ENCODE measurements at places on chromosomes 2 and 18.

DNA sequence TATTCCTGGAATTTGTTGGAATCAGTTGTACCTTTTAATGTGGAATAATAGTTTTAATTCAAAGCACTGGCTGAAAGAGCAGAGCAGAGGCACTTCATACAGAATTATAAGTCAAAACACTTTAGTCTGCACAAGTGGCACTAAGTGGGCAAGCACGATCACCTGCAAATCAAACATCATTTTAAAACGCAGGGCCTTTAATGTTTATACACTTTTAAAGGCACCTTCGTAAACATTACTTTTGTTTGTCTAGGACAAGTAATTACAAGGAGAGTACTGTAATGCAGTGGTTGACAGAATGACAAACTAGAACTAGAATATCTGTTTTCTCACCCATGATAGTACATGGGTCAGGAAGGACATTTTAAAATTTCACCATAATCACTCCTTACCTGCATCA, 36.4 kb downstream of the LANCL1 start:
- no peak for DNase-seq

GRCh38 chr2:119241205-119241532, 17.5 kb downstream of the STEAP3 start:
- no peak for DNase-seq

GRCh38 chr2:86300496-86300895, 36.9 kb downstream of the REEP1 start:
- DNase-seq = no peak

- no peak for DNase-seq
Measured at GRCh38 chr2:54041135-54041534, 70.3 kb upstream of the PSME4 start.

- DNase-seq = no peak
Measured at GRCh38 chr2:17759805-17760204, 5.9 kb downstream of the GEN1 start.

GRCh38 chr2:96903318-96903717, 33.4 kb upstream of the SEMA4C start:
- DNase-seq = no peak

GRCh38 chr2:892892-893291, 57.8 kb upstream of the SNTG2 start:
- no peak for DNase-seq

DNA sequence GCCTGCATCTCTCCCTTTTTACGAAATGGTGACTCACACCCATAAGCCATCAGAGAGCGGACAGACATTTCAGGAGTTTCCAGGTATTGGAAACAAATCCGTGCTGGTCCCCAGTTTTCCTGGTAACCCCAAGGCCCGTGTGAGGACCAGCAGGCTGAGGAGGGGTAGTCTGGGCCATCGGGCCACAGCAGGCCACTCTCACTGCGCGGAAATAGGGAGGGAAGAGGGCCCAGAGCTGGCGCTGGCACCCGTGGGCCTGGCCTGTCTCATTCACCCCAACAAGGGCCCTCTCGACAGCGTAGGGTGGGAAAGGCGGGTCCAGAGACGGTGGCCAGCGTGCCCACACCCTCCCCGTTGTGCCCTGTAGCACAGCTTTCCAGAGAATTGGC, 13.7 kb upstream of the FAHD2A start:
- no peak for DNase-seq

GRCh38 chr2:42839809-42840501, 47.6 kb upstream of the HAAO start:
- no peak for DNase-seq

DNA sequence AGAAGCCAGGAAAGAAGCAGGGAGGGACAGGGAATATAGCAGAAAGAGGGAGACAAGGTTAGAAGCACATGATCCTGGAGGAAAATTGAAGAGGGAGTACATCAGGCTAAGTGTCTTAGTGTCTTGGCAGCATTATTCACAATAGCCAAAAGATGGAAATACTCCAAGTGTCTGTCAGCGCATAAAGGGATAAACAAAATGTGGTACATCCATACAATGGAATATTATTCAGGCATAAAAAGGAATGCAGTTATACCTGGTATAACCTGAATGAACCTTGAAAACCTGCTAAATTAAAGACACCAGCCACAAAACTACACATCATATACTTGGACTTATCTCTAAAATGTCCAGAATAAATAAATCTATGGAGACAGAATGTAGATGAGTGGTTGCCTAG, 219.1 kb upstream of the PID1 start:
- no peak for DNase-seq

- no peak for DNase-seq
Measured at GRCh38 chr2:36287363-36288275, 68.0 kb upstream of the CRIM1 start.

DNA sequence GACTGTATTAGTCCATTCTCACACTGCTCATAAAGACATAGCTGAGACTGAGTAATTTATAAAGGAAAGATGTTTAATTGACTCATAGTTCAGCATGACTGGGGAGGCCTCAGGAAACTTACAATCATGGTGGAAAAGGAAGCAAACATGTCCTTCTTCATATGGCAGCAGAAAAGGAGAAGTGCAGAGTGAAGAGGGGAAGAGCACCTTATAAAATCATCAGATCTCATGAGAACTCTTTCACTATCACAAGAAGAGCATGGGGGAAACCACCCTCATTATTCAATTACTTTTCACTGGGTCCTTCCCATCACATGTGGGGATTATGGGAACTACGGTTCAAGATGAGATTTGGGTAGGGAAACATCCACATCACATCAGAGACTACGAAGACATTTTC, 43.0 kb upstream of the CAVIN2 start:
- DNase-seq = no peak

GRCh38 chr2:27661371-27661770, 2.0 kb downstream of the SUPT7L start:
- no peak for DNase-seq

DNA sequence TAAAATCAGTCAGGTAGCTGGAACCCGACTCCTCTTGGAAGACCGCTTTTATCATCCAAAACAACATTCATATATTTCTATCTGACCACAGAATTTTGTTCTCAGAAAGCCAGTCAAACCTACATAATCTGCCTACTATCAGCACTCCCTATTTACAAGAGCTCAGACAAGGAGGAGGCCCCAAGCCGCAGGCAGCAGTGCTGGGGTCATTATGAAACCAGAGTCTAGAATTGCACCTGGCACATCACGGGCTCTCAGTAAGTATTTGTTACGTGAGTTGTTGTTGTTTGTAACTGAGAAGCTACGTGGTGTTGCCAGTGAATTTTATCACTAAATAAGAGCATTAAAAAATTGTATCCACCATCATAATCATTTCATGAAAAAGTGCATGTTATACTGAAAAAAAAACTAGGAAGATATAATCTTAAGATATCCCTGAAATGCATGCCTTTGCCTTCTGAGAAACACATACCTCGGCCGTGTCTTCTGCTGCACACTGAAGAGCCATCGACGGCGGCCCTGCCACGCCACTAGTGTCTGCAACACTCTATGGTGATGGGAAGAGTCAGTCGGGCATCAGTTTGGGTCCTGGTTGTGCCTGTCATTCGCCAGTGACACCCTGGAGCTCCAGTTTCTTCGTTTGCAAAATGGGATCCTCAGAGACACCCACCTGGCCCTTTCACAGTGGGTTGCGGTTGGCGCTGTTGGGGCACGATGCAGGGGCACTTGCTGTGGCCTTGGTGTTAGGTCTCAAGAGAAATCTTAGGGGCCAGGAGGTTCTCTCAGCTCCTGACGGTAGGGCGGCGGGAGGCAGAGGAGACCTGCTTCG, 505.9 kb downstream of the EIPR1 start:
- no peak for DNase-seq

GRCh38 chr2:74290466-74291217, 52.6 kb downstream of the SLC4A5 start:
- DNase-seq = no peak

GRCh38 chr2:14999114-14999661, 366.7 kb downstream of the LRATD1 start:
- DNase-seq = no peak

- DNase-seq = no peak
Measured at GRCh38 chr18:62827397-62827796, 112.1 kb downstream of the PHLPP1 start.

- no peak for DNase-seq
Measured at GRCh38 chr2:70258532-70258875, 567 bp downstream of the PCYOX1 start.

- DNase-seq = no peak
Measured at GRCh38 chr2:117621326-117621725, 193.2 kb upstream of the DDX18 start.

DNA sequence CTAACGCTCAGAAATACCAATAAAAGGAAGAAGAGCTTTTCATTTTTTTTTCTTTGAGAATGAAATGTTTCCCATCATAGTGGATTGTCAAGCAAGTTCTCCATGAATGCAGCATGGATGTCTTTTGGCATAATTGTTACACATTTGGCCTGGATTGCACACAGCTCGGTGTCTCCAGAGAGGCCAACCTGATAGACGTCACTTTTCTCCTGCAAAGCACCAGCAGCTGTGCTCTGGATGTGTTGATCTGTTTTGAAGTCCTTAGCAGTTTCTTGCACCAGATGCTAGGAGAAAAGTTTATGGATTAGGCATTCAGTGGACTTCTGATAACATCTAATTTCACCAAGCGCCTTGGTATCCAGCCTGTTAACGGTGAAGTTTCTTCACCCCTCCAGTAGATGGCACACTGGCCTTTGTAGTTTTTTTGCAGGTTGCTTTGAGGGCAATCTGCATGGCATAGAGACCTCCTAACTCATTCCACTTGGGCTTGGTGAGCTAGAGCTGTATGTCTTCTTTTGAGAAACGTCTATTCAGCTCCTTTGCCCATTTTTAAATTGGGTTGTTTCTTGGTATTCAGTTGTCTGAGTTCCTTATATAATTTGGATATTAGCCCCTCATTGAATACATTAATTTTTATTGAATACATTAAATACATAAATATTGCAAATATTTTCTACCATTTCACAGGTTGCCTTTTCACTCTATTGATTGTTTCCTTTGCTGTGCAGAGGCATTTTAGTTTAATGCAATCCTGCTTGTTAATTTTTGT, 59.7 kb downstream of the PTH2R start:
- DNase-seq = no peak

- no peak for DNase-seq
Measured at GRCh38 chr2:101899871-101900270, 91.9 kb upstream of the IL1R2 start.

DNA sequence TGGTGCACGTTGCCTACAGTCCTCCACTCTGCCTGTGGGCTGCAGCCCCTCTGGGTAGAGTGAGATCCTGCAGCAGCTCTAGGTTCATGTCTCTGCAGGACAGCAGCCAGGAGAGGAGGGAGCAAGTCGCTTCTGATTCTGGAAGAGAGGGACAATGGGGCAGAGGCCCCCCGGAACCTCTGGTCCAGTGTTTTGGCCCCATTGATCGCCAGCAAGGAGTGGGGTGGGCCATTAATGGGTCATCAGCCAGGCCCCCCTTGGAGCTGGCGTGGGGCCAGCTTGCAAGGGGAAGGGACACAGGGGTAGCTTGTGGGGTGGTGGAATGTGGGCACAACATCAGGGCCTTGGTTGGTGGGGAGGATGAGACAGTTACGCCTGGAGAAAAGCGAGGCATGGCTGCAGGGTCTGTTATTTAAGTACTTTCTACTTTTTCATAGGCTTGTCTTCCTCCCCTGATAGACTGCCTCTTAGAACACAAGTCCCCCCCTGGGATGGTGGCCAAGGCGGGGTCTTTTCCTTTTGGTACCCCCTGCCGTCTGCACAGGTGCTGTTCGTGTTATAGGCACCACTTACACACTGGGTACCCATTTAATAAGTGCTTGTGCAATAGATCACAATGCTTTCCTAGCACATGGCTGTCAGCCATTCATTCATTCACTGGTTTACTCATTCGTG, 44.6 kb downstream of the INHBB start:
- no peak for DNase-seq

- no peak for DNase-seq
Measured at GRCh38 chr2:239712755-239713154, 311.9 kb upstream of the HDAC4 start.

GRCh38 chr2:36762764-36763490, 66.4 kb downstream of the VIT start:
- no peak for DNase-seq

Data from activated CD8-positive, alpha-beta memory T cell treated with anti-CD3 and anti-CD28 coated beads for 1 hour (primary cell).